ENCODE measurements at places on chromosomes 5 and 9. TPM values are rescaled to one million over a fixed set of nuclear protein-coding genes. Genes with fewer than 3 reads are reported as not detected.

PRUNE2 gene
- 357 TPM for total RNA-seq

KCNN2 gene
- total RNA-seq = 0.24 TPM

TPPP gene
- 10.8 TPM for total RNA-seq

KCNV2 gene
- total RNA-seq = not detected

PTGS1 gene
- total RNA-seq = 30.2 TPM

SGCD gene
- total RNA-seq = 31.2 TPM

OLFM1 gene
- total RNA-seq = 29.2 TPM

NXNL2 gene
- 1.00 TPM for total RNA-seq

NR5A1 gene
- 0.14 TPM for total RNA-seq

WDR38 gene
- not detected for total RNA-seq

SLIT3 gene
- 67.1 TPM for total RNA-seq

IL7R gene
- 5.3 TPM for total RNA-seq

TMEM252 gene
- total RNA-seq = not detected

ZNF782 gene
- total RNA-seq = 5.8 TPM

PCDHB14 gene
- total RNA-seq = 8.7 TPM

MSX2 gene
- total RNA-seq = 1.1 TPM

GGTA1 gene
- 11.0 TPM for total RNA-seq

PCDHB10 gene
- 3.8 TPM for total RNA-seq

SMIM33 gene
- total RNA-seq = not detected

CCNJL gene
- total RNA-seq = 1.0 TPM

EXD3 gene
- total RNA-seq = 14.6 TPM

SLCO6A1 gene
- not detected for total RNA-seq

- DNase-seq = no peak
Measured at GRCh38 chr9:28134446-28134976, 561.2 kb upstream of the C9orf72 start.

DNA sequence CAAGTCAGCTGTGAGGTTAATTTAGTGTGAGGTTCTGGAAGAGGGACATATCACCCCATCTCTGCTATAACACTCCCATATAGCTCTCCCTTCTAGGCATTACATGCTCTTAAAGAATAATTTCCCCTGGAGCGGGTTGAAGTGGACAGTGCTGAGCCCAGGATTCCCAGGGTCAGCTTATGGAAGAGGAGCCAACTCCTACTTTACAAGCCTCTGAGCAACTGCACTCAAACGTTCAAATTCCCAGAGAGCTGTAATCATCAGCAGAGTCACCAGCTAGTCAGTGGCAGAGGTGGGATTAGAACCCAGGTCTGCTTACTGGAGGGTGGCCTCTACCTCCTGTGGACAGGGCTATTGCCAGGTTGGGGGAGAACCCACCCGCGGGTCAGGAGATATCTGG lies 1.4 kb downstream of the NEURL1B start:
- no peak for DNase-seq

GRCh38 chr5:1908931-1909330 lies 26.2 kb upstream of the IRX4 start:
- DNase-seq = peak; percentile 69

GRCh38 chr5:149802008-149802680 lies 72.0 kb downstream of the PPARGC1B start:
- no peak for DNase-seq

GRCh38 chr5:2190549-2190948 lies 307.8 kb upstream of the IRX4 start:
- no peak for DNase-seq

DNA sequence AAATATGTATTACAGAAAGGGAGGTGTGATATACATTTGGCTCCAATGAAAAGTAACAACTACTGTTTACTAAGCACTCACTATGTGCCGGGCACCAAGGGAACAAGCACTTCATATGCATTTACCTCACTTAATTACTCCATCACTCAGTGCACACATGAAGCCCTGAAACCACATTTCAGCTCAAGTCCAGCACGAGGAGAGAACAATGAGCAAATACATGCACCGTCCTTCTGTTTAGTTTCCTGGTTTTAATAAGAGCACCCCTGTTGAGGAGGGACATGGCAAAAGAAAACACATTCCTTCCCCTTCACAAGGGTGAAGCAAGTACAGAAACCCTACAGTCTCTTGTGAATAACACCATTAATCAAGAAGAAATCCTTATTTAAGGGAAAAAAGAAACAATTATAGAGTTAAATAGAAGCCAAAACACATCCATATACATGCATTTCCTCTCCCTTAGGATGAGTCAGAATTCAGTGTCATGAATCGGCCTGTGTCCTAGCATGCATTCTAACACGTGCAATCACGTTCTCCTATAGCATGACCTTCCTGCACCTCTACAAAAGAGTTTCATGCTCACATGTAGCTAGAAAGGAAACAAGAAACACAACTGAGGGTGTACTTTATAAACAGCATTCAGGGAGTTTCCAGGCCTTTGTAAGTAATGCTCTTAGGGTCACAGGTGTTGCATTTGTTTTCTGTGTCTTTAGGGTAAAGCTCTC lies 411.6 kb downstream of the BNC2 start:
- no peak for DNase-seq

DNA sequence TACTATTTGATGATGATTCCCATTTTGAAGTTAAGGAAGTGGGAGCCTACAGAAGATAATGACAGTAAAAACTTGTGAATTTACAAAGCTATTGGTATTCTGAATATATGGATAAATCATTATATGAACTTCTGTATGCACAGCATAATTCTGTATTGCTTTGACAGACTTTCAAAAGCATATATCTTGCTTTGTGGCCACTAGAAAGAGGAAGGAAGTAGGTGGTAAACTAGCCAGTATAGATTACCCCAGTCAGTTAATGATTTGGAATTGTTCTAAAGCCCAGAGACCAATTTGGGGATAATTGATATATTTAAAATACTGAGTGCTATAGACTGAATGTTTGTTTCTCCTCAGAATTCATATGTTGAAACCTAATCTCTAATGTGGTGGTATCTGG lies 53.0 kb downstream of the NR2F1 start:
- no peak for DNase-seq

- no peak for DNase-seq
Measured at GRCh38 chr5:163614787-163615186, 109.4 kb downstream of the MAT2B start.

GRCh38 chr9:23123048-23123632 lies 676.5 kb downstream of the DMRTA1 start:
- peak; percentile 62 for DNase-seq

- no peak for DNase-seq
Measured at GRCh38 chr5:122202952-122203351, 73.6 kb downstream of the ZNF474 start.

DNA sequence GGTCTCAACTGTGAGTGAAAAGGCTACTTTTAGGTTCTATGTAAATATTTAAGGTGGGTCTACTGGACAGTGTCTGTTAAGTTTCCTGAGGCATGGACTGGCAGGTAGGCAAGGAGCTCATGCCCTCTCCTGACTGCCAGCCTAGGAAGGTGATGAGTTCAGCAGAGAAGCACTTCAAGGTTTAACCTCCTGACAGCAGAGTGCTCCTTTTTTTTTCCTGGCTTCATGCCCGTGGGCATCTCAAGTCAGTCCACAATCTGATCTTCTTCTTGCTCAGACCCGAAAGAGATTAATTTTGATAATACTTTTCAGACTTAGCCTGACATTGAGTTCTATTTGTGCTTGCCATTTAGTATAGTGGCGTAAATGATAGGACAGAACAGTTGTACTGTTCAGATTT lies 241.9 kb upstream of the NREP start:
- DNase-seq = no peak

- no peak for DNase-seq
Measured at GRCh38 chr5:66702426-66702825, 106.2 kb downstream of the MAST4 start.

DNA sequence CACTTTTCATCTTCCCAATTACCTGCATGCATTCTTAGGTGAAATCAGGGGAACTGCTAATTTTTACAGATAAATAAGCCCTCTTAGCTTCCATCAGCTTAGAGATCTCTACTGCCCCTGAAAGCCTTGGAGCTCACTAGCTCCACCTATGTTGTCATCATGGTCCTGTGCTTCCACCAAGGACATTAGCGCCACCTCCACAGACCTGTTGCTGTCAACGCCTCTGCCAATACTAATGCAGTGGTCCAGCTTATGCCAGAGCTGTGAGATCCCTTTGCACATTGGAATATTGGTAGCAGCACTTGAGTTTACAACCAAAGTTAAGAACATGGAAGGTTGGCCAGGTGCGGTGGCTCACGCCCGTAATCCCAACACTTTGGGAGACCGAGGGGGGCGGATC lies 7.7 kb upstream of the SHISAL2B start:
- DNase-seq = no peak

GRCh38 chr5:118989816-118990215 lies 1.5 kb upstream of the DTWD2 start:
- DNase-seq = no peak

DNA sequence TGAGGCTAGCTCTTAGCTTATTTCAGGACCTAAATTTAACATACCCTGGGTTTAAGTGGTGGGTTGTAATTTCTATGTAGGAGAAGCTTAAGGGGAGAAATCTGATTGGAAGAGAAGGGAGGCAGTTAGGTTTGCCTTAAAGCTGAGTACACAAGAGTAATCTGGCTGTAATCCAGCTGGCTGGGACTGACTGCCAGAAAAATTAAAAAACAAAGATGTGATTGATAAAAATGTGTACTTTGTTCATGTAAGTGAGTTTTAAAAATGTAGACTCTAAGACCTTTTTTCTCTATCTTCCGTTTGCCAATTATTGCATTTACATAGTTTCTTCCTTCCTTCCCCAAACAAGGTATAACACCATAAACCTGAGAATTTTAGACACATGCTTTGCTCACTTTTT lies 17.5 kb upstream of the MSMP start:
- no peak for DNase-seq

DNA sequence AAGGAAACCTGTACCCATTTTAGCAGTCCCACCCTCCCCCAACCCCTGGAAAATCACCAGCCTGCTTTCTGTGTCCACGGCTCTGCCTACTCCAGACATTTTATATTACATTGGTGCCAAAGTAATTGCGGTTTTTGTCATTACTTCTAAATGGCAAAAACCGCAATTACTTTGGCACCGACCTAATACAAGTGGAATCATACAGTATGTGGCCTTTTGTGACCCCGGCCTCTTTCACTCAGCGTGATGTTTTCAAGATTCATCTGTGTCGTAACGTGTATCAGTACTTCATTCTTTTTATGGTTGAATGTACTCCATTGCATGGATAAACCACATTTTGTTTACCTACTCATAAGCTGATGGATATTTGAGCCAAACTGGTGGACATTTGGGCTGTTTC lies 9.7 kb upstream of the ORM1 start:
- DNase-seq = peak; percentile 10

- no peak for DNase-seq
Measured at GRCh38 chr9:108049671-108050494, 560.3 kb upstream of the KLF4 start.

All from posterior vena cava (tissue), 2 donors.